ENCODE measurements at places on chromosomes 4 and X.

- DNase-seq, result no peak
These were observed 9.5 kb downstream of the SLAIN2 start for GRCh38 chr4:48350871-48351270.

DNA sequence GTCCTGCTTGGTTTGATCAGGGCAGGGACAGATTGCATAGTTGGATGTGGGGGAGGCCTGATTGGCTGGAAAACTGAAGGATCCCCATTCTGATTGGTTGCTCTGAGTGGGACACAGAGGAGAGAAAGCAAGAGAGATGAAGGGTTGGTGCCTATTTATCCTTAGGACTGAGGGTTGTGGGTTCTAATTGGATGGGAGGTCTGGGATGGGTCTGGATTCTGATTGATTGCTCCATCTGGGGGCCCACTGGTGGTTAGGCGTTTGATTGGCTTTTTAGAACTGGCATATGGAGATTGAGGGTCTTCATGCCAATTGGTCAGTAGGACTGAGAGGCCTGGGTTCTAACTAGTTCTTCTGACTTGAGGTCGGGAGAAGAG is 644 bp upstream of the EBP start:
- DNase-seq, result no peak

DNA sequence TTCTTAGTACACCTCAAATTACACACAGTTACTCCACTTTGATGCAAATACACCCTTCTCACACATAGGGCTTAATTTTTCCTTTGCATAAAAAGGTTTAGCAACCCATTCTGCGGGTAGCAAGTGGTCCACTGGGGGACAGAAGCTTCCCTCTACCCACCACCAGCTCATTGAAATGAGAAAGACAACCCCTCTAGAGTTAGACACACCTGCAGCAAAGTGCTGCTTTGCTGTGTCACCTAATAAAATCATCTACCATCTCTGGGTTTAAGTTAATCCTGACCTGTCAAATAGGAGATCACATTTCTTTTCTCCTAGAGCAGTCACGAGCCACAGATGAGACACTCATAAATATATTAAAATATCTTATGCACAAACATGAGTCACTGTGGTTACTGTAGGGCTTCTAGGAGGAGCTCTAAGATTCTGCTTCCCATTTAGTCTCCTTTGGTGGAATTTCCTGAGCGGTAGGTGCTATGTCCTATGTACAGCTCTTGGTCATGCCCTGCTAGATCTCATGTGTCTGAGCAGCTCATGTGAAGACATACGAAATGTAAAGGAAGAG is 11.9 kb downstream of the BMX start:
- peak; percentile 37 for DNase-seq

DNA sequence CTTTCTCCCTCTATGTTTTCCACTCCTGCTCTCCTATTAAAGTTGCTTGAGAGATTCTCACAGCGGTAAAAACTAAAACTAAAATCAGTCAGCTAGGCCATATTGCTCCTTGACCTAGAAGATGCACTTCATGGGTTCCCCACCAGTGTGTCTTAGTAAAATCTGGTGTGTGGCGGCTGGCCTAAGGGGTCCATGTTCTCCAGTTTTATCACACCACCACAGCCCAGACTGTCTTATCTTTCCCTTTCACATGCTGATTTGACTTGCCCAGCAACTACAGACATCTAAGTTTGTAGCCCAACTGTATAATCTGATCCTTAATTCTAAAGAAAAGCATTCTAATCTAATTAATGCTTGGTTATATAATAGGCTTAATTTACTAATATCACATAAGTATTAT is 68.0 kb downstream of the ATP8A1 start:
- DNase-seq, result peak; percentile 72

DNA sequence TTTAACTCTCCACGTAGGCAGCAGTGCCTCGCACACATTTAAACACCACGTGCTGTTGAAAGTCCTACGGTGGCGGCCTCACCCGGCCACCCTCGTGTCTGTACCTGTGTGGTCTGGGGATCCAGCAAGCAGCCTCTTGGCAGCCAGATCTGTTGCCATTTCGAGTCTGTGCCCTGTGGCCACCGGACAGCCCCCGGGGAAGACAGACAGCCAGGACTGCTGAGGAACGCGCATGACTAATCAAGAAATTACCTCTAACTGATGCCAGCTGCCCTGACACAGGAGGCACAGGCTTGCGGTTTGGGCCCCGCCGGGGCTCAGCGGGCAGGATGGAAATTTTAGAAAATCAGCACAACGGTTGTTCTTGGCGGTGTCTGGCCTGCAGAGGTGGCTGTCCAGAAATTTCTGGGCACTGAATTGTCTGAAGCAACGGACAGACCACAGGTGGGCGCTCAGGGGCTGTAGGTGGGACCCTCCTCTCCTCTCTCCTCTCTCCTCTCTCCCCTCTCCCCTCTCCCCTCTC is 15.6 kb upstream of the ASMTL start:
- DNase-seq, result peak; percentile 98
